ENCODE measurements at places on chromosomes 7 and 10.

- no peak for DNase-seq
Observed at GRCh38 chr7:112021379-112022044, 184.7 kb downstream of the DOCK4 start.

DNA sequence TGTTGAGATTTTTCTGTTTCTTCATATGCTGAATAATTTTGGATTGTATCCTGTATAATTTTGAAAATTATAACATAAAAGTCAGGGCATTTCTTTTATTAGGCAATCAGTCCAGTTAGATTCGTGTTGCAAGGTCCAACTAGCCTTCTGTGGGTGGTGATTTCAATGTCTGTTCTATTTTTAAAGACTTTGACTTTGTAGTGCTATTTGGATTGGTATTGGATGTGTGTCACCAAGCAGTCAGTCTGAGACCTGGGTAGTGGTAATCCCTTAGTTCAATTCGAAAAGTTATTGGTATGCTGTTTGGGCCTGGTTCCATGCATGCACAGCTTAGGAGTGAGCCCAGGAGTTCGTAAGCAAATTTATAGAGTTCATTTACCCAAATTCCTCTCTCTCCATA, 82.2 kb downstream of the EPDR1 start:
- DNase-seq, result no peak

DNA sequence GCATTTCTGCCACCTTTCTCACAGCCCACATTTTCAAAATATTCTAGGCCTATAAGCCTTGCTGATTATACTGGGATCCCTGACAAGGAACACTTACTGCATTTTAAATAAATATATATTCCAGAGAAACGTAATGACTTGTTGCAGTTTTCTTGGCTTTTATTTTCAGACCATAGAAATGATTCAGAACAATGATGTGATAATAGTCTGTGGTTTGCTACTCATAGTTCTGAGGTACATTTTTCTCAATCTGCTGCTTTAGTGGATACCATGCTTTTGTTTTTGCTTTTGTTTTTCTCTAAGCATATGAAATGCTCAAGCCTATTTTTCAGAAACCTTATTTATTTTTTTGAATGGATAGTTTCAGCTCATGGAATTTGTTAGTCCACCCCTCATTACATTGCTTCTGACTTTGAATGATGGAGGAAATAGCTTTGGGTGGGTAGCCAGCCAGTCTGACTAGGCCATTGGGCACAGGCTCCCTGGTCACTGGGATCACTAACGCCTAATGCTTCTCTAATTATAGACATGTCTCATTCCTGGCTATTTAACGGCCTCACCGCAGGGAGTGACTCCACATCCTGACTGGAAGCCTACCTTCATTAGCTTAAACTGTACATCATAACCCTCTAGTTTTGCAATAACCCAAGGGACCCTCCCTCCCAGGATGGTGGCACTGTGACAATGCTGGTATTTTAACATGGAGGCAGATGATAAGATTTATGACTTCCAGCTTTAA, 66.1 kb downstream of the MBL2 start:
- DNase-seq, result peak; percentile 56

GRCh38 chr7:34657632-34658268, at the start of gene NPSR1:
Gene NPSR1, plus strand, starts transcription at chr7:34658218. Its CDS starts 195 bp downstream, at chr7:34658413.
- DNase-seq, result no peak

DNA sequence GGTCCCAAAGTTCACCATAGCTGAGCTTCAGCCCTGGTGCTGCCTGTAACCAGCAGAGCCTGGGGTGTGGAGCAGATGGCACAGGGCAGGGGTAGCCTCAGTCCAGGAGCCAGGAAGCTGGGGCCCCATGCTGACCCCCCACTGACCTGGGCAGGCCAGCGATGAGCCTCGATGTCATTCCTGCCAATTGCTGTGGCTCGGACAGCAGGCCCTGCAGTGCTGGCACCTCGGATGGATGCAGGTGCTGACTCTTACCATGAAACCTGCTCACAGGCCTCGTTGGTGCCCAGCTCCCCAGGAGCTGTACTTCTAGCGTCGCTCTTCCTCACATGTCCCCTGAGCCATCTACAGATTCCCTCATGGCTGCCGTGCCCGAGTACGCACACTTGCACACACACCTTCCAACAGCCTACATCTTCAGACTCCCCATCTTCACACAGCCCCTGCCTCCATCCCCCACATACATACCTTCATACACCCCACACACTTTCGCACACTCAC, 46.8 kb upstream of the PCBD1 start:
- no peak for DNase-seq

DNA sequence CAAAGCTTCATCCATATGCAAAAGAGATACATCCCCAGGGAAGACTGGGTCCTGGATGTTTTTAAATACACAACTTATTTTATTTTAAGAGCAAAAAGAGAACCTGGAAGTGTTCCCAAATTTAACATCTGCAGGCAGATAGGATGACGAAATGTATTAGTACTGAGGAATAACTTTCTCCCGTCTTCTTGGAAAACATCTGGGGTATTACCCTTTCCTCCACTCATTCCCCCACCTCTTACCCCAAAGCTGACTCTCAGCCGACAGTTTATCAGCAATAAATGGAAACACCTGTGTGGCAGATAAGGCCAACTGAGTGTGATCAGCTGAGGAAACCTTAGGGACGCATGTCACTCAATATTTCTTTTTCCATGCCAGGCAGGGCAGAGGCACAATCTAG, 435.6 kb upstream of the NPVF start:
- no peak for DNase-seq

DNA sequence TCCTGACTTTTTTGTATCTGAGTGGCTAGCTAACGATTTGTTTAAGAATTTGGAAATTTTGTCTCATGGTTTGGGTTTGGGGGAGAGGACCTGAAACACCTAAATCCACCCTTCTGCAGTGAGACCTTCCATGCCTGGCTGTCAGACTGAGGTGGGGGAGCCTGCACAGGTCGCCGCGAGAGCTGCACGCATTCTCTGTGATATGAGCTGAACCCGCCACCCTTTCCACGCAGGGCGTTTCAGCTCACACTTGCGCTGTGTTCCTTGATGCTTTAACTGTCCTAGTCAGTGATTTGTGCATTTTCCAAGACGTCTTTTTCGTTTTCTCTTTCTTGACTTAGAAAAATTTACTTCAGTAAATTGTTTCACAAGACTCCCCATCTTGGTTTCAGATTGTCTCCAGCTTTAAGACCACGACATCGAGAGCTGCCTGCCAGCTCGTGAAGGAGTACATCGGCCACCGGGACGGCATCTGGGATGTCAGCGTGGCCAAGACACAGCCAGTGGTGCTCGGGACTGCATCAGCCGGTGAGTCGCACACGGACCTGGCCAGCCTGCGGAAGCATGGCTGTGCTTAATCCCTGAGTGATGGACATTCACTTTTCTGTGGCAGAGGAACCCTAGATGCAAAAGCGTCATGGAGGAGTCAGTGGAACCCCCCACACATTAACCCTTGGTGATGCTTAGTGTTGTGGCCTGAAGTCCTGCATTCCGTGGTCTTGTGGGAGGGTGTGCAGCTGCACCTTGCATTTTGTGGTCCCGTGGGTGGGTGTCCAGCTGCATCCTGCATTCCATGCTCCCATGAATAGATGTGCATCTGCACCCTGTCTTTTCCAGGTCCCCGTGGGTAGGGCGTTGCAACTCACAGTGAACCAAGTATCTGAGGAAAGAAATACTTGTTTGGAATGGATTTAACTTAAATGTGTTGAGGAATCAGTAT, 28.1 kb downstream of the WDR37 start:
- DNase-seq, result no peak

- peak; percentile 10 for DNase-seq
Observed at GRCh38 chr7:111982804-111983203, 223.4 kb downstream of the DOCK4 start.

DNA sequence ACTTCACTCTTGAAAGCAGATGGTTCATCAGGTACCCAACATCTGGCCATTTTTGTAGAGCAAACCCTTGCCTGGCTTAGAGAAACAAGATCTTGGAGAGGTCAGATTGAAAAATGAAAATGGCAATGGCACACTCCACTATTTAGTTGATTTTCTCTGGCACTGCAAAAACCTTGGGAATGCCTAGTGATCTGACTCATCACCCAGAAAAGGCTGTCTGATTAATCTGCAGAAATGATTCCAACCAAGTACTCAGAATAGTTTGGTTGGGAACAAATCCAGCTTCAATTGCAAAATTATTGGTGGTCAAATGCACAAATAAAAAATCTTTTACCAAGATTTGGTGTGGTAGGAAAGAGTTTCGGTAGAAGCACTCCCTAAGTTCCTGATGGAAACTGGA, 351.2 kb downstream of the PHTF2 start:
- peak; percentile 87 for DNase-seq

DNA sequence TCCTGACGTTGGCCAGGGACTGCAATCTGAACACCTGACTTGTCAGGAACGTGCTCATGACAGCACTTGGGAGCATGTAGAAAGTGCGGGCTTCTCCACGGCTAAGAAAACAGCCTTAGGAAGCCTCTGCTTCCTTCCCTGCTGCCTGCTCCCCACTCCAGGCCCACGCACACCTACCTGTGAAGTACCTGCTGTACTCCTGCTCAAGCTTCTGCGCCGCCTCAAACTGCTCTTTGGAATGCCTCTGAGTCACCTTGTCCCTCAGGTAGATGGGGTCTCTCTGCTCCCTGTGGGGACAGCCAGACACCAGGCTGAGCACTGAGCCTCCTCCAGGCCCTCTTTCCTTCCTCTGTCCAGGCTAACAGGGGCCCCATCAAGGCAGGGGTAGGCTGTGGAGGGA, 132.7 kb downstream of the DLG5 start:
- no peak for DNase-seq

- no peak for DNase-seq
Observed at GRCh38 chr7:13907831-13908230, 81.6 kb downstream of the ETV1 start.

DNA sequence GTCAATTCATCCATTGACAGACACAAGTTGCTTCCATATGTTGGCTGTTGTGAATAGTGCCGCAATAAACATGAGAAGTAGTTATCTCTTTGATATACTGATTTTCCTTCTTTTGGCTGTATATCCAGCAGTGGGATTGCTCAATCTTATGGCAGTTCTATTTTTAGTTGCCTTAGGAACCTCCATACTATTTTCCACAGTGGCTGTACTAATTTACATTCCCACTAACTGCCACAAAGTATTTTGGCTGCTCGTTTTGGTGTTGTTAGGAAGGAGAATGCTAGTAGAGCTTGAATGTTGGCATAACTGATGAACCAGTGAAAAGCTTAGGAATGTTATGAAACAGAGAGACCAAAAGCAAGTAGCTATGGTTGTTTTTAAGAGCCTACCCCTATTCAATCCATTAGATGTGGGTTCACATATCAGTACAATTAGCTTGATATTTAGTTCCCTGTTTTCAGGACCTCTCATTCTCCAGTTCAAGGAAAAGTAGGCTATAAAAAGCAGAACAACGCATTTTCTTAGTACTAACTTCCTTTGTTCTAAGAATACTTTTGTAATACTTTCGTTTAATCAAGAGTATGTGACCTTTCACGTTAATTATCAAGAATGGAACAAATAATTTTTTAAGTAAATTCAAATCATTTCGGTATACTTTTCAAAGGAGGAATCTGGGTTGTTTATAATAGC, 100.3 kb downstream of the FAS start:
- peak; percentile 89 for DNase-seq

DNA sequence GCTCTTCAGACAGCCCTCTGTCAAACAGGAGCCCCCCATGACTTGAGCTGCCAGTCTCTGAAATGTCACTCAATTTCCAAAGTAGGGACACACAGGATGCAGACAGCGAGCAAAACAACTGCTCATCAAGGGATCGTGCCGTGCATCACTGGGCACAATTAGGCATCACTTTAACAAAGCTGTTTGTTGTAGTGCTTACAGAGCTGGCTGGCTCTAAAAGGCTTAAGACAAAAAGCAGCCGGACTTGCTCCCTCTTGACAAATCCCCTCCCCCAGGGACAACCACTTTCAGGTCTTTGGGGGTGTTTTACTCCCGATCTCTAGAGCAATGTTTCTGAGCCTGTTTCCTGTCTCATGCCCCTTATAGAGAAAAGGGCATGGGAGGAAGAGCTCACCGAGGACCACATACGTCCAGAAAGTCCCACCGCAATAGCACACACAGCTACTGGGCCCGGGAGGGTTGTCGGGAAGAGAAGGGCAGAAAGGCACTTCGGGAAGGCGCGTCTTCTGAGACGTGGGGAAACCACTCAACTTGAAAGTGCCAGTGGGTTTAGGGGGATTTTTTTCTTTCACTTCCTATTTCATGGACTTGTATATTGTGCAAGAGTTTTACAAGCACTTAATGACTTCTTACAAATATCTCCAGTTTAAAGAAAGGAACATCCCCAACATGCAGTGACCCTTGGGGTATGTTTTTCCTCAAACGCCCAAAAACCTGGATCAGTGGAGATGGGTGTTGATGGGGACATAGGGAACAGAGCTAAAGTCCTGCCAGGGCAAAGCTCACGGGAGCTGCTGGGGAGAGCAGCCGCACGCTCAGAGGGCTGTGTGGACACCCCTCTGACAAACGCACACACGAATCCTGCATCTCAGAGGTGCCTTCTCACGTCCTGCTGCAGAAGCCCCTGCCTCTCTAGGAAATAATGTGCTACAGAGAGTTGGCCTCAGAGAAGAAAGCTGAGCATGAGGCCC, 27.1 kb downstream of the LRRC20 start:
- DNase-seq, result no peak

- no peak for DNase-seq
Observed at GRCh38 chr10:119273413-119273812, 66.0 kb downstream of the GRK5 start.

DNA sequence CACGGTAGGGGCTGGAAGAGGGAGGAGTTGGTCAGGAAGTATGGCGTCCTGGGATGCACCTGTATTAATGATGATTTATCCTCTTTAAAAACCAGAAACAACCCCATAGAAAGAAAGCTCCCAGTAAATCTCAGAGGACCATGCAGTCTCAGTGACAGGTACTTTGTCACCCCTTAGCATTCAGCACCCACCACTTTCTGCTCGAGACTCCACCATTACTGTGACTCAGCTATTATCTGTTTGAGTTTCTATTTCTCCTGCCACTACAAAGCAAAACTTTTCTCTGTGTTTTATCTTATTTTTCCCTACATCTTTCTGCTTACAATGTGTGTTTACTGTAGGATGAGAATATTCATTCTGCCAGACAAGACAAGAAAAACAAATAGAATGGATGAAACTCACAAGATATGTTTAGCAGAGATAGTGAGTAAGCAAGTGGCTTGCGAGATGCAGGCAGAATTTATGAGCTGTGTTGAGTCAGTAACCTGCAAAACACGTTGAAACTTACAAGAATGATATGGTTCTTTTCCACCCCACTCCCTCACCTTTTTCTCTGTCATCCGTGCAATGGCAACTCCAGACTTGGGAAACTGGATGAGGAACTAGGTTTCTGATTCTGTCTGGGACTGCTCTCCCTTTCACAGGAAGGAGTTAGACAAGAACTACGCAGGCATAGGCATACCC, 127.1 kb downstream of the AOAH start:
- DNase-seq, result no peak

- DNase-seq, result peak; percentile 65
Observed at GRCh38 chr10:120221873-120222485, 235.0 kb upstream of the PLPP4 start.

- no peak for DNase-seq
Observed at GRCh38 chr10:24871011-24871935, 81.1 kb downstream of the PRTFDC1 start.

Measured in fibroblast of skin of right biceps (primary cell).